ENCODE measurements at places on chromosomes 7 and 10.

GRCh38 chr7:132381742-132382472 lies 194.4 kb downstream of the PLXNA4 start:
- DNase-seq = peak; percentile 69

DNA sequence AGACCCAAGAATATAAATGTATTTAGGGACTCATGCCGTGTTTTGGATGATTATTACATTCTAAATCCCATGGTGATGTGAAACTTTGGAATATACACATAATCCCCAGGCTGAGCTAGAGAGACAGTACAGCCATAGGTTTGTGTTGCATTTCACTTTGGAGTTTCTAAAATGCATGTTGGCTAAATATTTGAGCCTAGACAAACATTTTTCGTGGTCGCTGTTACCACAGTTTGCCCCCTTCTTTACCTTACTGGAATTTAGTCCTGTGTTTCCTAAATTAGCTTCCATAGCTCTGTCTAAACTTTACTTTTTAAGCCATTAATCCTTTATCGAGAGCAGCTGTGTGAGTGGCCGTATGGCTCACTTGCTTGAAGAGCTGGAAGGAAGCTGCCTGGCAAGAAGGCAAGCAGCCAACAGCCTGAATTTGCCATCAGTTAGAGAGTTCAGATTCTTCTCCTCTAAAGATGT lies 192.0 kb downstream of the BICC1 start:
- DNase-seq = no peak

- no peak for DNase-seq
Observed at GRCh38 chr10:73251683-73252444, 580 bp downstream of the MRPS16 start.

DNA sequence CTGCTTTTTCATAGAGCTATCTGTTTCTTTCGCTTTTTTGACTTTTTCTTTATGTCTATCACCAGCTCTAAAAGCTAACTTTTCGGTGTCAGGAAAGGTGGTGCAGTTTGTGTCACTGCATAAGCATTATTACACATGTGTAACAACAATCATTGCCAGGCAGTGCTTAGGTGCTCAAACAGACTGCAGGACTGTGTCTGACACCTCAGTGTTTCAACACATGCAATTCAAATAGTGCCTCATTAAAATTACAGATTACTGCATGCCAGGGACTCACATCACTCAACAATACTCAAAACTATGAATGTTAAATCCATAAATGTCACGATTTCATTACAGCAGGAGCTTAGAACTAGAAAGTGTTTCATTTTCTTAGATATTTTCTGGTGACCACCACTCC lies 265.3 kb upstream of the SMIM30 start:
- DNase-seq = no peak

DNA sequence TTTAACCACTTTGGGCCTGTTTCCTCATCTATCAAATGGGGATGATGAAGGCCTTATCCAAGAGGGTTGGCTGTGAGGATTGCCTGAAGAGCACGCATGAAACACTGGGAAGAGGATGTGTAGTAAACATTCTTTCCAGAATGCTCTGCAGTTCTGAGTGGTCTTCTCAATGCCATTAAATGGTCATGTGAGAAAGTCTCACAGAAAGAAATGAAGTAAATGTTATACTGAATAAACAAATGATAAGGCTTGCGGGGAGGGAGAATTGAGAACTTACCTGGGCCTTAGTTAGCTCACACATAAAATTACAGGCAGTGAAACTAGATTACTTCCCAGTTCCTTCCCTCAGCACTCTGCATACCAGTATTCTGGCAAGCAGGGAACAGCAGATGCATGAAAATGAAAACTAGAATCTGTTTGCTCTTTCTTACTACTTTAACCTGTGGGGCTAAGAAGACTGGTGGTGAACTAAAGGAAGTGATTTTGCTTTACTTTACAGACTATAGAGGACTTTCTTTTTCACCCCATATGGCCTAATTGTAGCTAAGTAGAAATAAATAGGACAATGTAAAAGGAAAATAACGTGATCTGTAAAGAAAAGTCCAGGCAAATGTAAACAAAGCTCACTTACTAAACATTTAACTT lies 135.3 kb upstream of the CCDC6 start:
- DNase-seq = no peak

GRCh38 chr10:110643653-110644597 lies at the start of gene RBM20:
Gene RBM20, plus strand, starts transcription at chr10:110644336. Its CDS starts 119 bp downstream, at chr10:110644455.
- no peak for DNase-seq

- no peak for DNase-seq
Observed at GRCh38 chr10:128867210-128867609, 599.8 kb upstream of the MGMT start.

DNA sequence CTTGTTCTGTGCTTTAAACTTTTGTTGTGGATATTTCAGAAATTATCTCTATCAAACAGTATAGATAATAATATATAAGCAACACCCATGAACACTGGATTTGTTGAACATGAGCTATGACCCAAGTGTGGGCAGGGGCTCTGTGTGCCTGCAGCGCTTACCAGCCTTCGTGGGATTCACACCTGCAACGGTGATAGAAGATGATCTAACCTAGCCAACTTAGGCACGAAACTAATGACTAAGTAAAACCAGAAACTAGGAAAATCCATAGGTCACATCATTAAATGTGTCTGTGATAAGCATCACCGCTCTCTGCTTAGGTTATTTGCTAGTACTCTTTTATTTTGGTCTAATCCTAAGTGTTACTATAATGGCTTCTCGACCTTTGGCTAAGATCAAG lies 18.0 kb downstream of the SPAG6 start:
- DNase-seq = no peak

DNA sequence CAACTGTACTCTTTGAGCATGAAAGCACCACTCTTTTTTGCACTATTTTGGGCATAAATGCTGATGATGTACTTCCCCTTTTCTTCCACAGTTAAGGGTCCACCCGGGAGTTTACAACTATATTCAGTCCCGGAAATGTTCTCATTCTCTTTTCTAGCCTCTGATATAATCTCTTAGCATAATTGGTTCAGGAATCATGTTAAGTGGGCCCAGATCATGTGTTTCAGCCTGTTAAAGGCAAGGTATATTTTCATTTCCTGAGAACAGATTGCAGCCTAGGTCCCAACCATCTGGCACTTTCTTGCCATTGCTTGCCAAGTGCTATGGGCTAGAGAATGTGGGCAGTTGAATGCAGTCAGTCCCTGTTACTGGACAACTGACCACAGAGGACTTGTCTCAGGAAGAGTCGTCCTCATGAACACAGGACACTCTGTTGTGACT lies 111.4 kb upstream of the GLCCI1 start:
- no peak for DNase-seq

DNA sequence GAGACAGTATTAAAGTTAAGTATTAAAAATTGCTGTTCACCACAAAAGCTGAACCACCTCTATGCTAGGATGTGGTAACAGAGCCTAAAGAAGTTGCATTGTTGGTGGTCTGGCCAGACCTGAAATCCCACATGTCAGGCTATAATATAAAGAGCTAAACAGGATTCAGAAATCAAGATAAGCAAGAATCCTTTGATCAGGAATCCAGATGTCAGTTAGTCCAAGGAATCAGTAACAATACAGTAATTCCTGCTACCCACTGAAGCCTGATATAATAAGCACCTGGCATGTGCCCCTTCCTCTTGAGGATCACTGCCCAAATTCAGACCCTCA lies 48.9 kb downstream of the ZNF277 start:
- no peak for DNase-seq

GRCh38 chr10:72889391-72889831 lies 4.1 kb upstream of the OIT3 start:
- peak; percentile 85 for DNase-seq

GRCh38 chr7:95861041-95861440 lies 88.7 kb downstream of the DYNC1I1 start:
- DNase-seq = no peak

DNA sequence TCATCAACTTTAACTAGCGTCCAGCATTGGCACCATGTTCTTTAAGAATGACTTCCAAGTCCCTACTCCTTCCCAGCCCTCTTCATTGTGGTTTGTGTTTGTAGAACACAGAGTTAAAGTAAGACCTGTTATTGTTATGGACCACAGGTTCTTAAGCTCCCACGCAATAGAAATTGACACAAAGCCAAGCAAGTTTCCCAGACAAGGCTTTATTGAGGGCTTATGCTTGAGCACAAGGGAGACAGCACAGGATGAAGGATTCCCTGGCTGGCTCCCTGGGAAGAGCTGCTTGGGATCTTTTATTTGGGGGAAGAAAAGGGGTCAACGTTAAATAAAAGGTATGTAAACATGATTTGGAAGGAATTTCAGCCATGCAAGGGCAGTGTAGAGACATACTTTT lies 44.3 kb upstream of the PRKCQ start:
- no peak for DNase-seq

- DNase-seq = no peak
Observed at GRCh38 chr7:51850126-51850525, 533.5 kb upstream of the COBL start.

- DNase-seq = no peak
Observed at GRCh38 chr10:123974406-123974805, 82.8 kb upstream of the CPXM2 start.

GRCh38 chr10:48447356-48448215 lies 141.1 kb downstream of the MAPK8 start:
- DNase-seq = no peak

- no peak for DNase-seq
Observed at GRCh38 chr10:65518379-65518778, 1407.5 kb upstream of the LRRTM3 start.

GRCh38 chr10:3853547-3854303 lies 68.7 kb upstream of the KLF6 start:
- DNase-seq = no peak

DNA sequence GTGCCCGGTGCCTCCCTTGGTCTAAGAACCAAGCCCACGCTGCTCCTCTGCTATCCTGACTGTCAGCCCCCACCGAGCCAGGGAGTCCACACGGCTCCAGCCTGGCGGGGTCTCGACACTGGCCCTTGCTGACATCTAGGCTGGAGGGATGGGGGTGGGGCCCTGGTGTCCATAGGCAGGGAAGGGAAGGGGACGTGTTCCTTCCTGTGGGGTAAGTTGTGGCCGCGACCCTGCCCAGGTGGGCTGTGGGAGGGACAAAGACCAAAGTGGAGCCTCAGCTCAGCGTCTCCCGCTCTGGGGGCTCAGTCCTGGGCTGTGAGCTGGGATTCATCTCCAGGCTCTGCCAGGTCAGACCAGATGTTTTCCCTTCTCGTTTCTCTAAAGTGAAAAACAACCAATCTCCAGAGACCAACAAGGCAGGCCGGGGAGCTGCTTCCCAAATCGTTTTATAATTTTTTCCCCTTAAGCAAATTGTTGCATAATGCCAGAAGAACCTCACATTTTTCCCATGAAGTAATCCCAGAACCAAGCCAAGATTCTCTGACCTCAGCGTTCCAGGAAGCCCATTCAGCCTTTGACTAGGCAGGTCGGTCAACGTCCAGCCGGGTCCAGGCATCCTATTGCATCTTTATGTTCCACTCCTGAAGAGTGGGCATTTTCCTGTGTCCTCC lies 101.2 kb downstream of the RGS10 start:
- DNase-seq = no peak

GRCh38 chr10:97427571-97428179 lies 1.7 kb downstream of the PGAM1 start:
- DNase-seq = no peak

- DNase-seq = no peak
Observed at GRCh38 chr10:13347043-13347499, 1.0 kb downstream of the SEPHS1 start.

GRCh38 chr7:81845744-81846241 lies 75.9 kb upstream of the HGF start:
- DNase-seq = no peak

DNA sequence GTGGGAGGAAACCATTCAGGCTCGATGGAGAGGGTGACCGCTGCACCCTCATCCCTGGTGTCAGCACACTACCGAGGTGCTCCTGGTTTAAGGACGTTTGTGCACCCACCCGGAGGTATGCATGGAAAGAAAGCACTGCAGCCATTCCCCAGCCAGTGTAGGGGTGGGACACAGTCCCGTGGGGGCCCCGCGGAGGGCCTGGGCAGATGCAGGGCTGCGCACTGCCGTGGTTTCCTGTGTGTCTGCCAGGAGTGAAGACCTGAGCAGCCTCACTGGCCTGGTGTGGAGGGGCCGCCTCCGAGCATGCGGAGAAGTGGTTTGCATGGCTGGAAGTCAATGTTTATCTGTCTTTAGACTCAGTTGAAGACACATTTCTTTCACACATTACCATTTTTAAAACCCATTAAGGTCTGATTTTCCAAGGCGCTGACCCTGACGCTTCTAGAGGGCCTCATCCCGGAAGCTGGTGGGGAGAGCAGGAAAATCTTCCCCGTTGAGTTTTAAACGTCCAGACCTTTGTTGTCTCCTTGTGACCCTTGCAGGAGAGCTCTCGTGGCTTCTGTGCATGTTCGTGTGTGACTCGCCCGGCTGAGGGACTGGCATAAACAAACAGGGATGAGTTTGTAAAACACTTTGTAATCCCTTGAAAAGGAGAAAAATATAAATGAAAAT lies 188.1 kb downstream of the MGMT start:
- DNase-seq = no peak

DNA sequence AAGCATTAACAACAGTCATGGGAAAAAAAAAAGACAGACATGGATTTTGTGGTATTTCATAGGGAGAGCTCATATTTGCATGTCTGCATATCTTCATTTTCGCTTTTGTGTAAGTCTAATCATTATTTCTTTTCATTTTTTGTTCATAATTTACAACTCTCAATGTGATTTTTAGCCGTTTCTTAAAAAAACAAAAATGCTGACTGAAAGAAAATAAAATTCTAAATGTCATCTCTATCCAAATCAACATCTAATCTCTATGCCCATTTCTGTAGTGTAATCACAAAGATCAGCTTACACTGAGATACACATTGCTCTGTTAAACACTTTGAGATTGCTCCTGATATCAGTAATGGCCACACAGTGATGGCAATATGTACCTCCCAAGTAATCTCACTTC lies 29.2 kb downstream of the CHRM2 start:
- DNase-seq = no peak

DNA sequence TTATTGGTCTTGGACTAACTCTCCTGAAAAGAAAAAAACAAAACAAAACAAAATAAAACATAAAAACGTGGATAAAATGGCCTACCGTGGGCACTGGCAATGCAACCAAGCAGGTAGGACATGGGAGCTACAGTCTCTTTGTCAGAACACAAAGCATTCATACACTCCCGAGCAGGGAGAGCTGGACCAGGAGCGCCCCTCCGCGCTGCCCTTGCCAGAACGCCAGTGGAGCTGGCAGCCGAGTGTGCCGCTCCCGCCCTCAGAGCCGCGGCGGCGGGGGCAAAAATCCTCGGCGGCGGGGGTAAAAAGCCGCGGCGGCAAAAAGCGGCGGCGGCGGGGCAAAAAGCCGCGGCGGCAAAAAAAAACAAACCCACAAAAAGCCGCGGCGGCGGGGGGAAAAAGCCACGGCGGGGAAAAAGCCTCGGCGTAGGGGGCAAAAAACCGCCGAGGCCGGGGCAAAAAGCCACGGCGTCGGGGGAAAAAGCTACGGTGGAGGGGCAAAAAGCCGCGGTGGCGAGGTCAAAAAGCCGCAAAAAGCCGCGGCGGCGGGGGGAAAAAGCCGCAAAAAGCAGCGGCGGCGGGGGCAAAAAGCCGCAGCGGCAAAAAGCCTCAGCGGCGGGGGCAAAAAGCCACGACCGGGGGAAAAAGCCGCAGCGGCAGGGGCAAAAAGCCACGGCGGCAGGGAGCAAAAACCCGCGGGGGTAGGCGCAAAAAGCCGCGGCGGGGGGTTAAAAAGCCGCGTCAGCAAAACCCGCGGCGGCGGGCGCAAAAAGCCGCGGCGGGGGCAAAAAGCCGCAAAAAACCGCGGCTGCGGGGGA lies 418.1 kb downstream of the ZNF716 start:
- DNase-seq = peak; percentile 56

GRCh38 chr10:26739071-26739631 lies 41.6 kb downstream of the PDSS1 start:
- DNase-seq = peak; percentile 1

Data from DMS153 (cell line).